ENCODE measurements at places on chromosomes 12 and 14. TPM values are rescaled to one million over a fixed set of nuclear protein-coding genes. Genes with fewer than 3 reads are reported as not detected.

Gene NEUROD4
- not detected for total RNA-seq

GRCh38 chr14:34872822-34873588 is 2.2 kb downstream of the BAZ1A start:
- no peaks in the 10 kb centered on the region for H3K27me3 ChIP-seq
- peaks cover 53% of the 10 kb centered on the region for H3K4me1 ChIP-seq
- no peak for DNase-seq
- peaks cover 39% of the 10 kb centered on the region for H3K36me3 ChIP-seq

- no peak overlapping the region for H3K27ac ChIP-seq
- no peaks in the 10 kb centered on the region for H3K27me3 ChIP-seq
- no peak for DNase-seq
- H3K4me1 ChIP-seq = peaks cover 8% of the 10 kb centered on the region
Observed at GRCh38 chr12:109765446-109765810, 51.8 kb downstream of the FAM222A start.

GRCh38 chr14:74684434-74684833 is 28.4 kb downstream of the AREL1 start:
- no peaks in the 10 kb centered on the region for H3K27me3 ChIP-seq
- peaks cover 52% of the 10 kb centered on the region for H3K36me3 ChIP-seq
- H3K4me1 ChIP-seq = peaks cover 19% of the 10 kb centered on the region
- H3K4me3 ChIP-seq = no peak overlapping the region
- no peak for DNase-seq
- no peak overlapping the region for H3K27ac ChIP-seq

- H3K36me3 ChIP-seq = peaks cover 29% of the 10 kb centered on the region
- H3K4me3 ChIP-seq = peak within 1 kb of the TSS; percentile 92
- peaks cover 5% of the 10 kb centered on the region for H3K27me3 ChIP-seq
- H3K4me1 ChIP-seq = peaks cover 45% of the 10 kb centered on the region
- peak within 1 kb of the TSS; percentile 84 for H3K27ac ChIP-seq
Observed at GRCh38 chr12:6914246-6914946, at the start of gene ENO2. Gene ENO2, plus strand, starts transcription at chr12:6914580. Its CDS starts 1,253 bp downstream, at chr12:6915833.

Gene USP44
- total RNA-seq = 17.1 TPM

- peak; percentile 78 for DNase-seq
- peaks cover 8% of the 10 kb centered on the region for H3K27me3 ChIP-seq
- no peak overlapping the region for H3K27ac ChIP-seq
- no peaks in the 10 kb centered on the region for H3K4me1 ChIP-seq
Observed at GRCh38 chr12:119938049-119938667, 50.9 kb upstream of the BICDL1 start.

GRCh38 chr12:91918431-91918830 is 227.2 kb downstream of the BTG1 start:
- no peaks in the 10 kb centered on the region for H3K27me3 ChIP-seq
- H3K4me3 ChIP-seq = no peak overlapping the region
- DNase-seq = no peak
- no peaks in the 10 kb centered on the region for H3K36me3 ChIP-seq
- H3K4me1 ChIP-seq = peaks cover 6% of the 10 kb centered on the region

GRCh38 chr12:75116646-75117198 is 92.9 kb downstream of the KCNC2 start:
- no peaks in the 10 kb centered on the region for H3K27me3 ChIP-seq
- H3K4me1 ChIP-seq = no peaks in the 10 kb centered on the region
- no peak for DNase-seq

GRCh38 chr12:531951-532585 is 72.3 kb downstream of the B4GALNT3 start:
- H3K27me3 ChIP-seq = no peaks in the 10 kb centered on the region
- H3K36me3 ChIP-seq = no peaks in the 10 kb centered on the region
- H3K27ac ChIP-seq = no peak overlapping the region
- H3K4me1 ChIP-seq = no peaks in the 10 kb centered on the region
- no peak for DNase-seq
- H3K4me3 ChIP-seq = no peak overlapping the region

Gene P2RX2
- total RNA-seq = not detected

- no peak overlapping the region for H3K4me3 ChIP-seq
- DNase-seq = peak; percentile 77
- no peaks in the 10 kb centered on the region for H3K27me3 ChIP-seq
- H3K36me3 ChIP-seq = no peaks in the 10 kb centered on the region
- H3K4me1 ChIP-seq = peaks cover 22% of the 10 kb centered on the region
Observed at GRCh38 chr12:54358191-54358944, 5.9 kb downstream of the GPR84 start.

GRCh38 chr12:57734591-57734990 is 4.0 kb downstream of the AGAP2 start:
- H3K4me3 ChIP-seq = no peak overlapping the region
- H3K4me1 ChIP-seq = peaks cover 16% of the 10 kb centered on the region
- H3K36me3 ChIP-seq = peaks cover 65% of the 10 kb centered on the region
- no peaks in the 10 kb centered on the region for H3K27me3 ChIP-seq
- no peak overlapping the region for H3K27ac ChIP-seq

DNA sequence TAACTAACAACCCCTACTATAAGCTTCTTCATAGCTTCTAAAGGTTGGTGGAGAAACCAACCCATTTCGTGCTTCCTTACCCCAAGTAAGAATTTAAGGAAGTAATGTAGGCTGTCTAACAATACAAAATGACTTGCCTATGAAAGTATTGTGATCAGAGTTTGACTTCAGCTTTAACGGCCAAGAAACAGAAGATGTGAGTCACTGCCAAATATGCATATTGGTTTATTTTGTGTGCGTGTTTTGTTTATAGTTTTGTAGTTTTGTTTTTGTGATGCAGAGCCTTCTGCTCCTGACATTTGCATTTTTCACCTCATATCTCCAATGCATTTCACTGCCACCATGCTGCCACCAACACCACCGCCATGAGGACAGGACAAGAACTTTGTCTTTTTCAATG is 146.0 kb downstream of the FBXL14 start:
- H3K4me3 ChIP-seq = no peak overlapping the region
- peaks cover 3% of the 10 kb centered on the region for H3K36me3 ChIP-seq
- no peak for DNase-seq

DNA sequence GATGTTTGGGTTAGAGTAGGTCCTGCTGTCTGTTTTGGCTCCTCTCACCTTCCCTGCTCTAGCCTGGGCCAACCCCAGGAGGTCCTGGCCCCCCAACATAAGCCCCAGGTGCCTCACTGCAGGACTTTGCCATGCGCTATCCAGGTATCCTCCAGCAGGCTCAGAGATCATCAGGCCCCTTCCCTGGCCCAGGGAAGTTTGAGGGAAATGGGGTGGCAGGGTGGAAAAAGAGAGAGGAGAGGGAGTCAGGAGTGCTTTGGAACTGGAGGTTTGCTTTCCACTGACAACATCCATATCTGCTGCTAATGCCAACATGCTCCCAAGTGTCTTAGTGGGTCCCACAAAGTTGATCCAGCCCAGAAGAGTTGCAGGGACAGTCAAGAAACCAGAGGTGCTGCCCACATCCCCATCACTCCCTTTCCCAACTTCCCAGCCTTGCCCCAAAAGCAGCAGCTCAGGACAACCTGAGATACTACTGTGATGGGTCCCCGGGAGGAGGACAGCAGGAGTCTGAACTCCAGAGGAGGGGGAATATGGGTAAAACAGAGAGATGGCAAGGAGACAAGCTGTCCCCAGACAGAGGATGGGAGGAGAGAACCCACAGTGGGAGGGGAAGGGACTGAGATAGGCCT is 677 bp downstream of the TNS2 start:
- H3K4me3 ChIP-seq = no peak overlapping the region
- peaks cover under 1% of the 10 kb centered on the region for H3K27me3 ChIP-seq
- no peak for DNase-seq
- peaks cover 36% of the 10 kb centered on the region for H3K4me1 ChIP-seq
- H3K36me3 ChIP-seq = no peaks in the 10 kb centered on the region
- H3K27ac ChIP-seq = peak overlapping the region; percentile 9

DNA sequence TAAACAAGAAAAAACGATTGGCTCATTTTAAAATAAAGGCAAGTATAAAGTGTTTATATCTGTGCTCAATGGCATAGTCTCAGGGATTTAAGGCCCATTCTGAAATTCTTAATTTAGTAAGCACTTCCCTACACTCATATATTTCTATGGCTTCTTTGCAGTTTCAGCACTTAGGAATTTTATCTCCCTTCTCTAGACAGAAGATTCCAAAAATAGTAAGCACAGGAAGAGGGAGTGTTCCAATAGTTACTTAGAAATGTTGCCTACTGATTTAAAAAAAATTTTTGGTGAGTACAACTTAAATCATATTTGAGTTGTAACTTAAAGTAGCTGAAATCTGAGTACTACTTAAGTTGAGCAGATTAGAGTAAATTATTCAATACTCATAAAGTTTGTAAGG is 19.8 kb downstream of the INSM2 start:
- no peak overlapping the region for H3K4me3 ChIP-seq
- no peaks in the 10 kb centered on the region for H3K27me3 ChIP-seq
- DNase-seq = no peak
- H3K4me1 ChIP-seq = no peaks in the 10 kb centered on the region
